NCI-H2171 (cell line): ENCODE measurements at places on chromosomes 7 and 10.

- no peak for DNase-seq
Observed at GRCh38 chr10:34405611-34406462, 409.3 kb downstream of the PARD3 start.

GRCh38 chr10:68153473-68154210 lies 44.4 kb downstream of the MYPN start:
- DNase-seq, result peak; percentile 20

DNA sequence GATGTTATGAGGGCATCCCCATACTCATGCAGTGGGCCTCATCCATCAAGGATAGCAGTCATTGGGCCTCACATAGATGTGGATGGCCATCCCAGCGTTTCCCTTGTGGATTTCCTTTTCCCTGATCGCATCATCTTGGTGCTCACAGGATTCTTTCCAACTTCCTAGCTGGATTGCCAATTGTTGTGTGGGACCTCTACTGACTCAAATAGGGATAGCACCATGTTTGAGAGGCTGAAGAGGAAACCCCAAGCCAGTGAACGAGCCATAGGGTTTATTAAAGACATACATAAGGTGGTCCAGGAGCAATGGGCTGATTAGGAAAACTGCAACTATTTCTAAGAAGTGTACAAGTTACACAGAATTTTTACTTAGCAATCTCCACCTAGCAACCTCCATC lies 21.8 kb downstream of the ASZ1 start:
- DNase-seq, result no peak

DNA sequence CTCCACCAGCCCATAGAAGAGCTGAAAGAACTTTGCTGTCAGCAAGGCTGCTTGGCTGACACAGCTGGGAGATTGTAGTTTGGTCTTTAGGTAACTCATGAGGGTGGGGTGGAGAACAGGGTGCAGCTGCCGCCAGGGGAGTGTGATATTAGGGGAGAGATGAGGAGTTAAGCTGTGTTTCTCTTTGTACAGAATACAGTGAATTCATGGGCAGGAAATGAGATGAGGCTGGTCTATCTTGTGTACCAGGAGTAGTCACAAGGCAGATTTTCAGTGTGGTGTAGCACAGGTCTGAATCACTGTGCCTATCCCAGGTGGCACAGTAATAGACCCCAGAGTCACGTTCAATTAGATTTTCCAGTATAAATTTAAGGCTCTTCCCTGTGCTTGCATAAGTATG lies 56.6 kb upstream of the TARP start:
- DNase-seq, result no peak

GRCh38 chr10:90769946-90770841 lies 87.6 kb downstream of the HTR7 start:
- DNase-seq, result no peak

DNA sequence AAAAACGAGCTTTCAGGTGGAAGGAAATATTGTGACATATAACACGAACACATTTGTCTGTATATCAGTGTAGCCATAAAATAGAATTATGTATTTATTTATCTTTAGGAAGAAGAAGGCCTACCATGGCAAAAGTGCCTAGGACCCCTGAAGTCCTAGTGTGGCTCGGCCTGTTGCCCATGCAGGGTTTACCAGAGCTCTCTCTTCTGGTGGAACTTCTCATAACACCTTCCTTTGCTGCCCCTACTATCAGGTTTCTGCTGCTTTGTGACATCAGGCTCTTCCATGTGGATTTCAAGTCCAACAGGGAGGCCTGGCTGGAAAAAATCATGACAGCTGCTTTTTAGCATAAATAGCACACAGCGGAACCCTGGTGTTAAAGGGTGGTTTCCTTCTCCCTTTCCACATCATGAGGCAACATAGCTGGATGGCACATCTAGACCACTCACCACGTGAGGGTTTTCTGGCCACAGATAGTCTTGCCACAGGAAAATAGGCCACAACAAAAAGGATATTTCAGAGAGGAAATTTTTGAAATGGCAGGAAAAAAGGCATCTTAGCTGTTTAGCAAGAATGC lies 44.8 kb upstream of the ADO start:
- DNase-seq, result no peak

GRCh38 chr10:44926751-44927351 lies 15.7 kb downstream of the TMEM72 start:
- no peak for DNase-seq

GRCh38 chr10:27242951-27243551 lies 2.5 kb upstream of the ACBD5 start:
- peak; percentile 2 for DNase-seq

GRCh38 chr10:69348816-69349541 lies 67.7 kb downstream of the TACR2 start:
- DNase-seq, result peak; percentile 24

DNA sequence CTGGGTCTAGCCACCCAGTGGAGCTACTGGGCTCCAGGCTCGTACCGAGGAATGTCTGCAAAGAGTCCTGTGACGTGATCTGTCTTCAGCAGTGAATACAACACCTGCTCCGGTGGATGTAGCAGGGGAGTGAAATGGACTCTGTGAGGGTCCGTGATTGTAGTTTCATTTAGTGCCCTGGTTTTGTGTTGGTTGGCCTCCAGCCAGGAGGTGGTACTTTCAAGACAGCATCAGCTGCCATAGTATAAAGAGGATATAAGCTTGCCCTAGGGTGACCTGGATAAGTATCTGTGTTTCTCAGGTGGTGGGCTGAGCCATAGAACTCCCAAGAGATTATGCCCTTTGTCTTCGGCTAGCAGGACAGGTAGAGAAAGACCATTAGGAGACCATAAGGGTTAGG lies 24.6 kb upstream of the WNT2 start:
- no peak for DNase-seq

GRCh38 chr7:142800088-142800487 lies 29.3 kb downstream of the PRSS2 start:
- no peak for DNase-seq

GRCh38 chr10:18082381-18082780 lies 57.8 kb upstream of the CACNB2 start:
- no peak for DNase-seq

DNA sequence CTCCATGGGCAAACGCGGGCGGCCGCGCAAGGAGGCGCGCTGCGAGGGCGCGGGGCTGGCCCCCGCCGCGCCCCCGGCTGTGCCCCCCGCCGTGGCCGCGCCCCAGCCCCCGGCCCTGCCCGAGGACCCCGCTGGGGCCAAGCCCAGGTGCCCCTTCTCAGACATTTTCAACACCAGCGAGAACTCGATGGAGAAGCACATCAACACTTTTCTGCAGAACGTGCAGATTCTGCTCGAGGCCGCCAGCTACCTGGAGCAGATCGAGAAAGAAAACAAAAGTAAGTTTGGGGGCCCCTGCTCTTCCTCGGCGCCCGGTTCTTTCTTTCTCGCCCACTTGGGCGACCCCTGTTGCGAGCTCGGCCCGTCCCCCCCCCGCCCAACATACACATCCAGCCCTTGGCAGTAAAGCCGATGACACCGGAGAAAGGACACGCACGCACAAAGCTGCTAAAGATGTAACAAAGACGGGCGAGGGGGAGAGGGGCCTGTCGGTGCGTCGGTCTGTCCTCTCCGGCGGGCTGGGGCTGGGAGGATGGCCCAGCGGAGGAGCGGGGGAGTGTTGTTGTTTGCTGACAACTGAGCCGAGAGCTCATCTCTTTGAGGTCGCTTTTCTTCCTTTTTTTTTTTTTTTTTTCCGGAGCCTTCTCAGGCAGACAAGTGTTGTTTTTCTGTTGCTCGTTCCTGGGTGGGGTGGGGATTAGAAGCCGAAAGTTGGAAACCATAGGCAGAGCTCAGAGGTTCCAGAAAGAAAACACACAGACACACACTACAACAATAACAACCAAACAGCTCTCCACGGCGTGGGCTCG lies 604 bp downstream of the MXI1 start:
- DNase-seq, result peak; percentile 5

DNA sequence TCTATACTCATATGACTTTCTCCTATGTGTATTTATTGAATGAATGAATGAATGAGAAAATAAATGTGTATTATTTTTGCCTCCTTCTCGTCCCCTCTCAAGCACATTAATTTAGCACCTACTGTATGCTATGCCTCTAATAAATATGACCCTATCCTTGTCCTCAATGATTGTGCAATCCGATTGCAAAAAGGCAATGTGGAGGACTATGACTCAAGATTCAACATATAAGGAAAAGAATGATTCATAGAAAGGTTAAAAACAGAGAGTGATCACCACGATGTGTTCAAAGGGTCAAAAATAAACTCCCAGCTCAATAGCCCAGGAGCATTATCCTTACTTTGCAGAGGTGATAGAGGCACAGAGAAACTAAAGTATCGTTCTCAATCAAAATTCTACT lies 322.8 kb upstream of the SORCS1 start:
- DNase-seq, result no peak

DNA sequence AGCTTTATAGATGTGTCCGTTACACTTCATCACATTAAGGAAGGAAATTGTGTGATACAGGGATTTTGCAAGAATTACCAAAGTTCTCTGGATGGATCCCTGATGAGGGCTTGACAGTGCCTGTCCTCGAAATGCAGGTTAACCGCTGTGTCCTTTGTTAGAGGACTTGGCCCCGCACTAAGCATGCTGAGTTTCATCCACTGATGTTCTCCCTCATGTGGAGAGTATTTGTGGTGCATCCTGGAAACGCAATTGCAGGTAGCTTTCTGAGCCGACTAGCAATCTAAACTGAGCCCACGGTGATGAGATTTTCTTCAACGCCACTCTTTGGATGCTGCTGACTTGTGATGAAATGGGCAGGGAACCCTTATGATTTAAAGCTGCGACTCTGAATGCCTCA lies 71.9 kb upstream of the STK17A start:
- DNase-seq, result no peak

DNA sequence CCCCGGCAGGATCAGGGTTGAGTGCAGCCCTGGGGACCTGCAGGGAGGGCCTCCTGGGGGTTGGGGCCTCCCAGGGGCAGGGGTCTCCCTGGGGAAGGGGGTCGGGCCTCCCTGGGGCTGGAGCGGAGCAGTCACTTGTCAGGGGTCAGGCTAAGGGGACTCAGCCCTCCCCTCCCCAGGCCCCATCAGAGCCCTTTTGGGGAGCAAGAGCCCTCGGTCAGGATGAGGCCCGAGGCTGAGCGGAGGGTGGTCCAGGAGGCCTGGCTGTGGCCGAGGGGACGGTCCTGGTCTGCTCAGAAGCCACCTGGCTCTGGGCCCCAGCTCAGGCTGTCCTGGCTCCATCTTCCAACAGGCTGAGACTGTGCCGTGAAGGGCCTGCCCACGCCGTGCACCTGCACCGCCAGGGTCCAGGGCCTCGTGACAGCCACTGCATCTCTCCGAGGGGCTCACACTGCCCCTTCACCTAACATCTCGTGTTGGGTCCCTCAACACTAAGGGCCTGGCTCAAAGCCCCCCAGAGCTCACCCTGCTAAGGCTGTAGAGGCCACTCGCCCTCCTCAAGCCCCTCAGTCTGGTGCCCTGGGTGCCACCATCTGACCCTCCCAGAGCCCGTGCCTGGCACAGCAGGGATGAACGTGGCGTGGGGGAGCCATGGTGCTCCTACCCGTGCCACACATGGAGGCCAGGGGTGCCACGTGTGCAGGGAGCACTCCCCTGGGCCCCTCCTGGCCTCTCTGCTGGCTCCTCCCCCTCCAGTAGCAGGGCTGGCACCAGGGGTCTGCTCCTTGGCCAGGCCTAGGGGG lies 12.9 kb downstream of the BHLHA15 start:
- DNase-seq, result no peak

DNA sequence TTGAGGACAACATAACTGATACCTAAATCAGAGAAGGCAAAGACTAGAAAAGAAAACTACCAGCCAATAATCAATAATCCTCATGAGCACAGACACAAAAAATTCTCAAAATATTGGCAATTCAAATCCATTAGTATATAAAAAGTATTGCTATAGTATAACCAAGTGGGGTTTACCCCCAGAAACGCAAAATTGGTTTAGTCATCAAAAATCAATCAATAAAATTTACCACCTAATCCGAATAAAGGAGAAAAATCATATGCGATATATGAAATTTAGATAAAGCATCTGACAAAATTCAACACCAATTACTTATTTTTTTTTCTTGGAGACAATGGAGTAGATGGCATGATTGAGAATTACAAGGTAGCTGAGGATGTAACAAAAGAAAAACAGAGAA lies 11.2 kb upstream of the ING3 start:
- no peak for DNase-seq

DNA sequence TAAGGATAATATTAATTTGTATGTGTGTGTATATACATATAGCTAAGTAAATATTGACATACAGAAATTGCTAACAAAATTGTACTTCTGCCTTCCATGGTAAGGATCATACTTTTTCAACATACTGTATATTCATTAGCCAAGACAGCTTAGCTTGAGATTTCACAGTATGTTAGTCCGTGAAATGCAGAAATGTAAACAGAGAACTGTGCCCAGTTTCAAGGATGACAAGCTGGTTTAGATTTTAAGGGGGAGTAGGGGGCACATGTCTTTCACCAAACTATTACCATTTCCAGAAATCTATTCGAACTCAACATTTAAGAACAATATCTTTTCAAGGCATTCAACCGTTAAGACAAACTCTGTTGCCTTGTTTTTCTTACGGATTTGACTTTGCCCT lies 182.2 kb downstream of the SORCS1 start:
- DNase-seq, result no peak

GRCh38 chr7:37377231-37377630 lies 71.4 kb downstream of the ELMO1 start:
- DNase-seq, result no peak

- no peak for DNase-seq
Observed at GRCh38 chr7:36943591-36944435, 219.5 kb upstream of the AOAH start.

DNA sequence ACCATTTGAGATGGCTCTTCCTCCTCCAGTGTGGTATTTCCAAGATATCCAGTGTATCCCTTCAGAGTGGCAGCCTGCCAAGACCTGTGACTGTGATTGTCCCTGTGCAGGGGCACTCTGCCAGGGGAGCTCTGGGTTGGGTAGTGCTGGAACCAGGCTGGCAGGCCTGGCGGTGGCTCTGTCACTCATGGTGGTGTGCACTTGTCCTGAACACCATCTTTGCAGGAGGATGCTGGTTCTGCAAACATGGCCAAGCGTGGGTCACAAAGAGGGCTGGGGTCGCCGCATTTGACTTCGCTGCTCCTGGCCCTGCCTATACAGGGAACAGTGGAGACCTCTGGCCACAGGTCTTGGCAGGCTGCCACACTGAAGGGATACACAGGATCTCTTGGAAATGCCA lies 205.2 kb downstream of the PRPF18 start:
- DNase-seq, result no peak
